ENCODE measurements at places on chromosomes 5 and 9.

DNA sequence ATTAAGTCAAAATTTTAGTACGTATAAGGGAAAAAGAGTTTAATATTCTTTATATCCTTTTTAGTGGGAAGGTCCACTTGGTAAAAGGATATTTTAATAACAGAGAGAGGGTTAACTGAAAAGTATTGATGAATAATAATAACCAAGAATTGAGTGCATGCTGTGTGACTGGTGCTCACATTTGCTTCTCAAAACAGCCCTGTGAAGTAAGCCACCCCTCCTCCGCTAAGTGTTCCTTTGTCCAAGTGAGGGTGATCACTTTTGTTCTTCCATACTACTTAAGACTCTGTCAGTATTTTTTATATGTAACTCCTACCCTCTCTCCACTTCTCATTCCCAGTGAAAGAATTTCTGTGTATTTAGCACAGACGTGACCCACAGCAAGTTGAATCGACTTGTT lies 51.5 kb downstream of the SLC44A1 start:
- DNase-seq = no peak

DNA sequence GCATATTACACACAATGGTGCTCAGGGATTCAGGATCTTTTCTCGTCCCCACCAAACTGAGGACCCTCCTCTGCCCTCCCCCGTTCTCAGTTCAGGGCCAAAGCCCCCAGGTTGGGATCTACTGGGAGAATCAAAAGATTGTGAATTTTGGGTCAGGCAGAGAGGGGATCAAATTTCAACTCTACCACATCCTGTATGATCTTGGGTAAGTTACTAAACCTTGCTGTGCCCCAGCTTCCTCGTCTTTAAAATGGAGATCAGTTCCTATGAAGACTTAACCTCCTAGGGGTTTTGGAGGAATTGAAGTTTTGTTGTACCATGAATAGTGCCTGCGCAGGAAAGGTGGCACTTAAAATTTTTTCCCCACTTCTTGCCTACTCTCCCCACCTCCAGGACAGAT lies 62.4 kb downstream of the RAI14 start:
- DNase-seq = no peak

- DNase-seq = no peak
These were observed 21.2 kb downstream of the SPATA31D3 start for GRCh38 chr9:81964218-81965171.

DNA sequence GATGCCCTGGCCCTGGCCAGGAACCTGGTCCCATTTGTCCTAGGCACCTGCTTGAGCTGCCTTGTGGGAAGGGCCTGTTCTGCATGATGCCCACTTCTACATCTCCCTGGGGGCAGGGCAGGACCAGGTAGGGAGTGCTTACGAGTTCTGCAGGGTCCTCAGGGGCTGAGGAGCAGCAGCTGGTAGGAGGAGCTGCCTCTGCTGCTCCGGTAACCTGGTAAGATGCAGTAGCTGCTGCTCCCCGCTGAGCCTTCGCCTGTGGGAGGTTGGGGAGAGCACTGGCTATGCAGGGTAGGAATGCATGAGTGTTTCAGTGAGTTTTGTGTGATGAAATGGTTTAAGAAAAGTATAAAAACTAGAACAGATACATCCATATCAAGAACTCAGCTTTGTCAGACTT lies 13.6 kb downstream of the LRRC8A start:
- DNase-seq = no peak

DNA sequence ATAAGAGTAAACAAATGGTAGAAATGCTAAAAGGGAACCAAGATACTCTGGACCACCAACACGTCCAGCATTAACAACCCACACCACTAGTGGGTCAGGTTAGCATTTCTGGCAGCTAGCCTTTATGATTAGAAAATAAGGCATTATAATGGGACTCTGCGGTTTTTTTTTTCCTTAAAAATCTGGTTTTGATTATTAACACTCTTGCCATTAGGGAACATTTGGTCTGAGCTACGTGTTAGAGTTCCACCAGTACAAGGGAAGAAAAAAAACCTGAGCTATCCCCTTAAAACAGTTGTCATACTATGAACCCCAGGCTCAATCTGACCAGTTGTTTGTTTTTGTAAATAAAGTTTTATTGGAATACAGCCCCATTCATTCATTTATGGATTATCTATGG lies 110.4 kb downstream of the NTRK2 start:
- no peak for DNase-seq

- DNase-seq = no peak
These were observed 1.7 kb upstream of the CNTRL start for GRCh38 chr9:121073038-121073437.

- DNase-seq = no peak
These were observed 359.5 kb downstream of the DTWD2 start for GRCh38 chr5:118628660-118629354.

- no peak for DNase-seq
These were observed 23.5 kb downstream of the ZFR start for GRCh38 chr5:32421075-32421474.

DNA sequence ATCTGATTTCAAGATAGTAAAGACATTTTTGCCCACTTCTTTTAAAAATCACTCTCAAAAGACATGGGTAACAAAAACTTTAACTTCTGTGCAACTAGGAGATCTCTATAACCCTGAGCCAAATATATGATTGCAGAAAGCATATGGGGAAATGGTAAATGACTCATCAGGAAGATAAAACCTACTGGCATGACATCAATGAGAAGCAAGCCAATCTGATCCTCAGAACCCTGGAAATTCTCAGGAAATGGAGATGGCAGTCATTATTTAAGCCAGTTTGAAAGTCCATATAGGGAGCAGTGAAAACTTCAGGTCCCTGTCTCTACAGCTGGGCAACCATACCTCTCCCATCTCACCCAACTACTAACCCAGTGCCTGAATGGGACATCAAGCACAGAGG lies 249.7 kb upstream of the NREP start:
- no peak for DNase-seq

DNA sequence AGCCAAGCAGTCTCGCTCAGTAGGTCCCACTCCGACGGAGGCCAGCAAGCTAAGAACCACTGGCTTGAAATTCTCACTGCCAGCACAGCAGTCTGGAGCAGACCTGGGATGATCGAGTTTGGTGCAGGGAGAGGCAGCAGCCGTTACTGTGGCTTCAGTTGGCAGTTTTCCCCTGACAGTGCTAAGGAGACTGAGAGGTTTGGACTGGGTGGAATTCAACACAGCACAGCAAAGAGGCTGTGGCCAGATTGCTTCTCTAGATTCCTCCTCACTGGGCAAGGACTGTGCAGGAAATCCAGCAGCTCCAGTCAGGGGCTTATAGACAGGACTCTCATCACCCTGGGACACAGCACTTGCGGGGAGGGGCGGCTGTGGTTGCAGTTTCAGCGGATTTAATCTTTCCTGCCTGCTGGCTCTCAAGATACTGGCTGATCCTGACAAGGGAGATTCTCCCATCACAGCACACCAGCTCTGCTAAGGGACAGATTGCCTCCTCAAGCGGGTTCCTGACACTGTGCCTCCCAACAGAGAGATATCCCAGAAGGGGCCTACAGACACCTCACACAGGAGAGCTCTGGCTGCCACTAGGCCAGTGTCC lies 122.1 kb downstream of the YIPF5 start:
- no peak for DNase-seq

All from CD4-positive, alpha-beta T cell treated with Interleukin-2 at 100 ng/mL for 4 hours (primary cell).